ENCODE measurements at places on chromosomes 4 and X.

DNA sequence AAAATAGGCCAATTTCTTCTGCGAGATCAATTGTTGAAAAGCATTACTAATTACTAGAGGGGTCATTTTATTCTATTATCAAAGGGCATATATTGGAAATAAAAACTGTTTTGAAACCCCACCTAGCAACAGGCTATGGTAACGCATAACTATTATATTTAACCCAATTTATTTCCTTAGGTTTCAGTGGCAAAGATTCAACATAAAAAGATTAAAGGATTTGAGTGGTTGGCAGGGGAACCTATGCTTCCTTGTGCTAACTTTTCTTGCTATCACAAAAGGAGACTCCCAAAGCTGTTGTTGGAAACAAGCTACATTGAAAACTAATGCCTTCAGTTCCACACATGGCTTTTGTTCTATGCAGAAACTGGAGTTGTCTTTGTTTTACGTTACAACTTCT, 166.9 kb upstream of the KLF3 start:
- DNase-seq: no peak

GRCh38 chr4:109557433-109557832, 2.6 kb upstream of the MCUB start:
- no peak for DNase-seq

- no peak for DNase-seq
These were observed 146.4 kb downstream of the FHIP1A start for GRCh38 chr4:151555151-151555945.

GRCh38 chrX:2561456-2561855, 60.7 kb upstream of the DHRSX start:
- no peak for DNase-seq

- DNase-seq: no peak
These were observed 24.4 kb downstream of the TXK start for GRCh38 chr4:48109413-48110263.
